ENCODE measurements at places on chromosomes 13 and 19.

- DNase-seq, result no peak
Observed at GRCh38 chr13:98556968-98557631, 19.8 kb downstream of the STK24 start.

- no peak for DNase-seq
Observed at GRCh38 chr19:29662604-29663404, 2.5 kb upstream of the PLEKHF1 start.

GRCh38 chr13:80555796-80556678 is 215.1 kb upstream of the SPRY2 start:
- no peak for DNase-seq

DNA sequence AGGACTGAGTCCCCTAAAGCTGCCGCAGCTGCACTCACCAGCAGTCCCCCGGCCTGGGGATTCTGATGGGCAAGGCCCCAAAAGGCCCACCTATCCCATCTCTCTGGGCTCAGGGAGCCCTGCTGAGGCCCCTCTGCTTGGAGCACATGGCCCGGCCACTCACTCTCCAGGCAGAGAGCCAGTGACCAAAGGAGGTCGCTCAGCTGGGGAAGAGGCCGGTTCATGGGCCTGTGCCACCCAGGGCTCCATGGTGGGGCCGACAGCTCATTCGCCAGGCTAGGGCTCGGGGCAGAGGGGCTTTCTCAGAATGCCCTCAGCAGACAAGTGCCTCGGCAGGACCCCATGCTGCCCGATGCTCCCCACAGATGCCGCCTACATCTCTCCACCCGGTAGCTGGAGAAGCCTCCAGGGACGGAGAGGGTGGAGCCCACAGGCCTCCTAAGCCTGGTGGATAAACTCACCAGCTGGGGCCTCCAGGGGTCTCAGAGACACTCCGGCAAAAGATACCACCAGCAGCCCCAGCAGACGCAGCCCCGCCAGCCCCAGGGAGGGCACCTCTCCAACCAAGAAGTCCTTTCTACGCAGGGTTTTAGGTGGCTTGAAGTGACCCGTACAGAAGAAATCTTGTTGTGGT is 54.4 kb downstream of the MLLT1 start:
- DNase-seq, result no peak

DNA sequence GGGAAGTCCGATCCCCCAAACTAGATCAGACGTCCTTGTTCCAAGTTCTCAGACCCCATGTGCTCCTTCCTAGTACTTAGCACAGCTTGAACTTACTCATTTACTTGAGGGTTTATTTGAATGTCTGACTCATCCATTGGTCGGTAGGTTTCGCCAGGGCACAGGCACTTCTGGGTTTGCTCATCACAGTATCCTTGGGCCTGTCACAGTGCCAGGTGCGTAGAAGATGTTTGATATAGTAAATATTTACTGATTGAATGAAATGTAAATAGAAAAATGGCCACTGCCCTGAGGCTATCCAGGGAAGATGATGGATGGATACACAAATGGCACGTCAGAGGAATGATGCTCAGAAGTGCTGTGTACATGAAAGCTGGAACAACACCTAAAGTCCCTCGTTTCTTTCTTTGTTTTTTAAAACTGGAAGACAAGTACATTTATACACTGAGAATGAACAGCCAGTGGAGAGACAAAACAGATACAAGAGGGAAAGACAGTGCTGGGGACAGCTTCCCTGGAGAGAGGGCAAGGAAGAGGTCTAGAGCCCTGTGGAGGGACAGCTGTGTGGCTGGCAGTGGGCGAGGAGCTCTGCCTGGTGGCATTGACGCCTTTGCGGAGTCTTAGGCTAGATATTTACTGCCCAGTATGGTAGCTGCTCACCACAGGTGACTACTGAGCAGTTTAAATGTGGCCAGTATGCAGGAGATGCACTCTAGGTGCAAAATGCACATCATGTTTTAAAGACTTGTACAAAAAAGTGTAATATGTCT is 31.2 kb upstream of the KL start:
- no peak for DNase-seq

Measured in bone marrow (tissue), 2 donors.